Fibroblast of lung (primary cell): ENCODE measurements at places on chromosomes 6 and 20. TPM values are rescaled to one million over a fixed set of nuclear protein-coding genes. Genes with fewer than 3 reads are reported as not detected.

- DNase-seq: no peak
Observed at GRCh38 chr6:70506321-70506720, 60.4 kb upstream of the SDHAF4 start.

Gene SNTA1
- total RNA-seq: 28.8 and 46.6 TPM in 2 replicates

DNA sequence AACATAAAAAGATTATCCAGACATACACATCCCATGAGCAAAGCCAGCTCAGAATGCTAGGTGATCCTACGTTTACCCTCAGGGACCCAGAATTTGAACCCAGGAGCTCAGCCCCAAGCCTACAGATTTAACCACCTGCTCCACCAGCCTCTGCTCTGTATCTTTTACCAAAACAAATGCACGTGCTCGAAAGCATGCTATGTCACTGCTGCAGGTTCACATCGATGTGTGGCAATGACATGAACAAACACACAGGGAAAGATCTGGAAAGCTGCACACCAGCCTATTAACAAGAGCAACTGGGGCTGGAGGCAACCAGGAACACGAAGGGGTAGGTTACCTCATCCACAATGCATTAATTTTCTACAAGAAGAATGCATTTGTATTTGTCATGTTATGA is 32.1 kb downstream of the PREX1 start:
- DNase-seq: no peak

Gene SCUBE3
- total RNA-seq: under 0.01 TPM in 2 replicates

DNA sequence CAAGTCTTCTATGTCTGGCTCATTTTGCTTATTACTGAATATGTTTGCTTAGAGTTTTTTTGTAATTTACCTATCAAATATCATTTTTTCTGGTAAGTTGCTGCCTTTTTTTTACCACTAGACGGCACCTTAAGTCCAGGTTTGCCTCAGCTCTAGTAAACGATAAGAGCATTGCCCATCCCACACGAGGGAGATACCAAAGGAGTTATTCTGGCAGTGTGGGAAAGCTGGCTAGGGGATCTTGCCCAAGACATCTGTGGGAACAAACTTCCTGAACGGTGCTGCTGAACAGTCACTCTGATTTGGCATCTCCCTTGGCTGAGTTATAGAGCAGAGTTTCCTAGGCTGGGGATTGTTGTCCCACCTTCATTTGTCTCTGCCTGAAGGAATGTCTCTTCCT is 306.4 kb downstream of the COL12A1 start:
- DNase-seq: peak; percentile 59

Gene SLC22A16
- total RNA-seq: under 0.01 TPM in 1 of 2 replicates, not detected in the other

DNA sequence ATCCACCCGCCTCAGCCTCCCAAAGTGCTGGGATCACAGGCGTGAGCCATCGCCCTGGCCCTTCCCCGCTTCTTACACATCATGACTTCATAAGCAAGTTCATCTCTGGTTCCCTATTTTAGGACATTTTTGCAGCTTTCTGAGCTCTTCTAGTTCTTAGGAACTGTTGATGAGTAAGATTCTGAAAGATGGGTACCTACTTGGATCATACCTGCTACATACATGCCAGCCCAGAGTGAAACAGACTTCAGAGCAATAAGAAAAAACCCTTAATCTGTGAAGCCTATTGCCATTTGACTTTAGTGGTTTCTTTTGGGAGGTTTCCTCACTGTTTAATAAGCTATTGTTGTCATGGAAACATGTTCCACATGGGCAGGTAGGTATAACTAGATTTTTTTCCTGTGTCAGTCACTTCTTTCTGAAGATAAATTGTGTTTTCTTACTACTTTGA is 27.9 kb upstream of the TMEM217 start:
- DNase-seq: no peak

DNA sequence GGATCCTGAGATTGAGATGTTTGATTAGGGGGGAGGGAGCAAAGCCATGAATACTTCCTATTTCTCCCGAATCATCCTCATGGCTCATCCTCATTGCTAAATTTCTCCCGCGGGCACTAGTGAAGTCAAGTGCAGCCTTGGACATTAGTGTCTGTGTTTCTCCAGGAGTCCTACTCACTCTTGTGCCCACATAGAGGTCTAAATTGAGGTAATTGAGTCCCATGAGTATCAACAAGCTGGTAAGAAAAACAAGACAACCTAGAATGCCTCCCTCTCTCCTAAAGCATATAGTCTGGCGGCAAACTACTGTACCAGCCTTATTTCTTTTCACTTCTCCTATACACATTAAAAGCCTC is 420 bp downstream of the CENPQ start:
- no peak for DNase-seq

DNA sequence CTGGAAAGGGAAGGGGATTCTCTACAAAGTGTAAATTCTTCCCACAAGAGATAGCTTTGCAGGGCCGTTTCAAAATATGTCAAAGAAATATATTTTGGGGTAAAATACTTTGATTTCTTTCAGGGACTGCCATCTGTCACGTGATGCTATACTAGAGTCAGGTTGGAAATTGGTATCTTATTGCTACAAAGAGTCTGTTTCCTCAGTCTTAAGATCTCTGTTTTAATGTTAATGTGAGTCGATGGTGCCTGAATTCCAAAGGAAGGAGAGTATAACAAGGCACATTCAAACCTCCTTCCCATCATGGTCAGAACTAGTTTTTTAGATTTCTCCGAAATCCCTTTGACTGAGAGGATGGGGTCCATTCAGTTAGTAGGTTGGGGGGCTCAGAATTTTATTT is 36.3 kb upstream of the PDE7B start:
- DNase-seq: no peak

GRCh38 chr20:19601126-19601810 is 156.8 kb upstream of the RIN2 start:
- DNase-seq: no peak

GRCh38 chr20:906703-907270 is 9.3 kb downstream of the ANGPT4 start:
- DNase-seq: no peak

DNA sequence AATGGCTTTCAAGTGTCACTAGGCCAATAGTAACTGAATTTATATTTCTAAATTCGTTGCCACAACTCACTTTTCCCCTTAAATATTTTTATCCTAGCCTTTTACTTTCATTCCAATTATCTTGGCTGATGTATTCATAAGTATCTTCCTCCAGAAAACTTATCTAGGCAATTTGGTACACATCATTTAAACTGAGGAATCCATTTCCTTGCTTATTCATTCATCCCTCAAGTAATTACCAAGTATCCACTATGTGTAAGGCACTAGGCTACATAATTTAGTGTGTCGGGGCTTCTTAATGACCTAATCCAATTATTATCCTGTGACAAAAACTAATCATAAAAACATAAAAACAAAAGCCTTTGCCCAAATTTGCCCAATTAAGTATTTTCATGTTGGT is 258.3 kb upstream of the TCF21 start:
- no peak for DNase-seq

- DNase-seq: no peak
Observed at GRCh38 chr6:128068119-128068479, 167.2 kb upstream of the THEMIS start.

DNA sequence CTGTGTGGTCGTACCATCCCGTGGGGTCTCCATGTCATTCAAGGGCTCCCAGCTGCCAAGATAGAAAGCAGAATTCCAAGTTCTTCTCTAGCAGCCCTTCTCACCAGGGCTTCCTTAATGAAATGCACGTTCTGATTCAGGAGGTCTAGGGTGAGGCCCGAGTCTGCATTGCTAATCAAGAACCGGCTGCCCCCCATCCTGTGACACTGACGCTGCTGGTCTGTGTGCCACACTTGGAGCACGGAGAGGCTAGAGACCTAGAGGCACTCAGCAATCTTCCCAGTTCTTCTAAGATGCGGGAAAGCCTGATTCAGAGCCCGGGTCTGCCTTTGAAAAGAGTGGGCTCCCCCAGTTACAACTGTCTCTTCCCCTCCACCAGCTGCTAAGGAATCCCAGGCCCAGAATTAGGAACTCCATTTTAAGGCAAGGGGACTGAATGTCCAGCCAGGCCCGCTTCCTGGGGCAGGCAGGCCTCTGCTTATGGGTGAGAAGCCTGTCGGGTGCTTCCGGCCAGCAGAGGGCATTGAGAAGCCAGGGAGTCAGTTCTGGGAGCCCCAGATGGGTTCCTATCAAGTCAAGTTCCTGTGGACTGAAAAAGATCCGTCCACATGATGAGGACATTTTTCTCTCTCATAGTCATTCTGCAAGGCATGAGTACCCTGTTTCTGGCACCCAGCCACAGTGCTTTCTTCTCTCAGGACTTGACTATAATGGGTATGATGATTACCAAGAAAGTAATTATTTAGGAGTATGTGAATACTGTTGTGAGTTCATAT is 69.8 kb upstream of the RIN2 start:
- DNase-seq: peak; percentile 89

- peak; percentile 77 for DNase-seq
Observed at GRCh38 chr6:158160932-158161539, 7.0 kb downstream of the SERAC1 start.

Gene PTCRA
- total RNA-seq: not detected in 2 replicates

Gene ENPP5
- total RNA-seq: 2.3 and 2.5 TPM in 2 replicates

DNA sequence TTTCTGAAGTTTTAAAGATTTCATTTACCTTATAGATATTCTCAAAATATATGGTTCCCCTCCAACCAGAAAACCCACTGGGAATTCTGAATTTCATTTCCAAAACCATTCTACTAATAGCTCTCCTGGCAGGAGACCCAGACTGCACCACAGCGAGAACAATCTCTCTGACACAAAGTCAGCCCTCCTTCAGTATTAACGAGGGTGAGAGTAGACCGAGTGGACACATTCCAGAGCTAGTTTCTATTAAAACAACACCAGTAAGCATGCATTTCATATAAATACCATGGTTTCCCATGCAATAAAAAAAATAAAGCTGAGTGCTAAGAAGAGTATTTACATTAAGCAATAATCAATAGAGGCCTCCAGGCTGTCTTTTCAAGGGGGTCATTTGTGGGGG is 899.6 kb upstream of the SLC35B3 start:
- DNase-seq: no peak

Gene KHDC1L
- not detected in 2 replicates for total RNA-seq

DNA sequence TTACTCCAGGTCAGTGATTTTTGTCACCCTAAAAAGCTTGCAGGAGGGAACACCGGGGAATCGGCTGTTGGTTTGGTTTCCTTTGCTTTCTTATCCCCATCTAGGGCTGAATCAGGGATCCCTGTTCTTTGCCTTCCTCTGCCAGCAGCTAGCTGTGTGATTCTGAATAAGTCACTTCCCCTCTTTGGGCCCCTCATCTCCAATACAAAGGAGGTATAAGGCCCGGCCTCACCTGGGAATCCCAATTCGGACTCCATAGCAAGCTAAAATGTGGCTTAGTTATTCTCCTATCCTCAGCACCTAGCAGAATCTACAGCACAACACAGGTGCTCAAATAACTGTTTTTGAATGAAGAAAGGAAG is 18.5 kb upstream of the ARMC12 start:
- DNase-seq: no peak

DNA sequence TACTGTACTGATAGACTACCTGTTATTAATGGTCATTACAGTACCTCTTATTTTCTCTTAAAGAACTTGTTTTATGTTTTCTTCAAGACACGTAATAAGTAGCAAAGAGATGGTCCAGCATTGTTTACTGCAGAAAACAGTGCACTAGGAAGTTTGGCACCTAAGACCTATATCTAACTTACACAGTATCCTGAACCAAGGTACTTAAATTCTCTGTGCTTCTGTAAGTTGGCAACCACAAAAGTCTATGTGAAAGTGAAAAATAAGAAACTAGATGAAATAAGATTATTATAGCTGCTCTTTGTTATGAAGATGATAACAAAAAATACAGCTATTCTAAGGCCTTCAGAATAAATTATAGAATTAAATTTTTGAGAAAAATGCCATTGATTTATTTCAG is 411.7 kb upstream of the SOX4 start:
- no peak for DNase-seq

DNA sequence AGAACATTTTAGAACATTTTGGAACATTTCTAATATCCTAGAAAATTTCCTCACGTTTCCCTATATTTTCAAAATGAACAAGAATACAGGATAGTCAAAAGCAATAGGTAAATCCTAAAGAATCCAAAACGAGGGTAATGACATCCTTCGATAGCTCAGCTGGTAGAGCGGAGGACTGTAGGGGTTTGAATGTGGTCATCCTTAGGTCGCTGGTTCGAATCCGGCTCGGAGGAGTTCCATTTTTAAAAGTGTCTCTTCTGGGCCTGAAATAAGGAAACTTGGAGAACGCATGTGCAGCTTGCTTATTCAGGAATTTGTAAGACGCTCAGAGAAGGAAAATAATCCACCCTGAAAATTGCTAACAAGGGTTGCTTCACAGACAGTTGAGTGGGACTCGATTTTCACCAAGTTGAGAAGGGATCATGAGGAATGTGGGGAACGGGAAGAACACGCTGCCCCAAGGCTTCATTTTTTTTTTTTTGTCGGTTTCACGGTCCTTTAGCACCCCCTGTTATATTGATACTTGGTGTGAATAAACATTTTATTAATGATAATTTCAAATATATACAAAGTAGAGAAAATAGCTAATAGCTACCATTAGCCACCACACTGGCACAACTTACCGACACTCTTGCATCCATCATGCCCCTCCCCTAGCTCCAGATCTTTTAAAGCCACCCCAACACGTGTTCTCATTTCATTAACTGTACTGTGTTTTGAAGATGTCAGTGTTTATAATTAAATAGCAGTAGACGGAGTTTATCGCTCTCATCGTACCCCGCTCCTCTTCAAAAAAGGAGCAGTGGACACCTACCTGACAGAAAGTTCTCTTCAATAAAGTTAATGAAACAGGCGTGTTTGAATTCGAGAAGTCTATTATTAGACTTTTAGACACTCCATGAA is 1.8 kb upstream of the ABT1 start:
- peak; percentile 78 for DNase-seq

DNA sequence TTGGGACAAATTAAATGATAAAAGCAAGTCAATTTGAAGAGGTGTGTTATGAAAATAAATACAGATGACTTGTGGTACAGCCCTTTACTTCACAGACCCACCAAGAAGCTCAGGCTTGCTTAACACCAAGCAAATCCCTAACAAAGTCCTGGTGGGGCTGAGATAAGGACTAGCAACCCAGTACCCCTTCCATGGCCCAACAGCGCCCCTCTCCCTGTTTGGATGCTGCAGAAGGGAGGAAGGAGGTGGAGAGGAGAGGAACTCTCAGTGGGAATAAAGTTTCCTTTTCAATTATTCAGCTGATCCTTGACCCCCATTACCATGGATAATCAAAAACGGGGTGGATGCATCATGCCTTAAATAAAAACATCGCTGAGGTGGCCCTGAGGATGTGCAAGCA is 4.5 kb upstream of the ZNF831 start:
- DNase-seq: no peak

DNA sequence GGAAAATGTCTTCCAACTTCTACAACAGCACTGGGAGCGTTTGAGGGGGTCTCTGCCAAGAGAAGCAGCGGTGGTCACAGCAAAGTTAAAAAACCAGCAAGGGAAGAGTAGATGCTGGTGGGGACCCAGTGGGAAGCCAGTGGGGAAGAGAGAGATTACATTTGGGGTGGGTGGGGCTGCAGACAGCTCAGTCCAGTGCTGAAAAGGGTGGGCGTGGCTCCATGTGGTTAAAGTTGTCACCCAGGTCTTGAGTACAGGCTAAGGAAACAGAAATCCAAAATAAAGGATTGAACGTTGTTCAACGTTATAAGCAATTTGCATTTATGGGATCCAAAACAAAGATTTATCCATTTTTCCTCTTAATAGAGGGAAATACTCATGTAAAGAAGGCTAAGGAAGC is 106.3 kb upstream of the LY86 start:
- no peak for DNase-seq

GRCh38 chr6:160106701-160107100 is 14.9 kb upstream of the SLC22A1 start:
- no peak for DNase-seq

- DNase-seq: no peak
Observed at GRCh38 chr20:63014710-63015109, 7.9 kb upstream of the BHLHE23 start.

Gene DLK2
- under 0.01 and 0.17 TPM in 2 replicates for total RNA-seq

- no peak for DNase-seq
Observed at GRCh38 chr6:72216222-72217068, 330.1 kb downstream of the RIMS1 start.

Gene TDRD6
- total RNA-seq: 0.26 and 0.33 TPM in 2 replicates
